ENCODE measurements at places on chromosomes 2 and 18.

DNA sequence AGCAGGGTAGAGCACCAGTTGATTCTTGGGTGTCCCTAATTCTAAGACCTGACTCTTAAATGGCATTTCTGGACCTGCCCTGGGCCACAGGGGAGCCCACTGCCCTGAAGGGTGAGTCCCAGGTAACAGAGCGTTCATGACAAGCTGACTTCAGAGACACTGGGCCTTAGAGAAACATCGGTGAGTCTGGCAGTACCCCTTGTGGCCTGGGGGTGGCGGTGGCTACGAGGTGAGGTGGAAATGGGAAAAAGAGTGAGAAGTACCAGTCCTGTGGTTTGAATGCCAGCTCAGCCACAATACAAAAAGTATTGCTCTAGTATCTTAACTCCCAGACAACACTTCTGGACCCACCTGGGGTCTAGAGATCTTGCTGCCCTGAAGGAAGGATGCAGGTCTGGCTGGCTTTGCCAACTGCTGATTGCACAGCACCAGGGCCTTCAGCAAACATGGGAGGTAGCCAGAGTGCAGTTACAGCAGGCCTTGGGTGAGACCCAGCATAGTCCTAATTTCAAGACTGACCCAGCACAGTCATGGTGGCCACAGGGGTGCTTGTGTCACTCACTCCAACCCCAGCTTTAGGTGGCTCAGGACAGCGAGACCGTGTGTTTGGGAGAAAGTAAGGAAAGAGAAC is 44.5 kb downstream of the USP34 start:
- no peak for DNase-seq

DNA sequence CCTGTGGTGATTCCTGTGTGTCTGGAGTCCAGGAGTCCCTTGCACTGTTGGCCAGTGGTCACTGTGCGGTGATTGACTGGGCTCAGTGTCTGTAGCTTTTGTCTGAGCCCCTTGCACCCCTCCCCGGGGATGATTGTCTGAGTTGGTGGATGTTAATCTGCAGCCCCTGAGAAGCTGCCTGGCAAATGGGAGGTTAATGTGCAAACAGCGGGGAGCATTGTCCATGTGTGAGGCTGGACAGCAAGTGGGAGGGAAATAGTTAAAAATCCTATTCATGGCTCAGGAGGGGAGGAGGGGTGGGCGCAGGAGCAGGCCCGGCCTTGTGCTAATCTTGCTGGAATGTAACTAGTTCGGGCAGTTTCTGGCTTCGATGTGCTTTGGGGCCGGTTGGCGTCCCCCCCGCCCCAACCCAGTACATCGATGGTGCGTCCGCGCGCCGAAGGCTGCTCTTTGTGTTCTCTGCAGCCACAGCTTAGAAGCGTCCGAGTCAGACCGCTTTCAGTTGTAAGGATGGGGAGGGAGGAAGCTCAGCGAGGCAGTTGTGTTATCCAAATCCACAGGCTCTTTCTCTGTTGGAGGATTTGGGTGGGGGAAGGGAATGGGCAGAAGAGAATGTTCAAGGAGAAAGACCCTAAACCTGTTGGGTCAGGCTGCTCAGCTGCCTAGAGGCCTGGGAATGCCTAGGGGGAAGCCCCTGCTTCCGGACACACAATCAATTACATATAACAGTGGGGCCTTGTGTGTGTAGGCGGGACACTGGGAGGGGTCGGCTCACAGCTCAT is 71.8 kb downstream of the TGOLN2 start:
- no peak for DNase-seq

- no peak for DNase-seq
Observed at GRCh38 chr18:79200546-79201268, 131.5 kb downstream of the ATP9B start.

GRCh38 chr2:33267756-33268155 is 208.7 kb upstream of the RASGRP3 start:
- DNase-seq = no peak

DNA sequence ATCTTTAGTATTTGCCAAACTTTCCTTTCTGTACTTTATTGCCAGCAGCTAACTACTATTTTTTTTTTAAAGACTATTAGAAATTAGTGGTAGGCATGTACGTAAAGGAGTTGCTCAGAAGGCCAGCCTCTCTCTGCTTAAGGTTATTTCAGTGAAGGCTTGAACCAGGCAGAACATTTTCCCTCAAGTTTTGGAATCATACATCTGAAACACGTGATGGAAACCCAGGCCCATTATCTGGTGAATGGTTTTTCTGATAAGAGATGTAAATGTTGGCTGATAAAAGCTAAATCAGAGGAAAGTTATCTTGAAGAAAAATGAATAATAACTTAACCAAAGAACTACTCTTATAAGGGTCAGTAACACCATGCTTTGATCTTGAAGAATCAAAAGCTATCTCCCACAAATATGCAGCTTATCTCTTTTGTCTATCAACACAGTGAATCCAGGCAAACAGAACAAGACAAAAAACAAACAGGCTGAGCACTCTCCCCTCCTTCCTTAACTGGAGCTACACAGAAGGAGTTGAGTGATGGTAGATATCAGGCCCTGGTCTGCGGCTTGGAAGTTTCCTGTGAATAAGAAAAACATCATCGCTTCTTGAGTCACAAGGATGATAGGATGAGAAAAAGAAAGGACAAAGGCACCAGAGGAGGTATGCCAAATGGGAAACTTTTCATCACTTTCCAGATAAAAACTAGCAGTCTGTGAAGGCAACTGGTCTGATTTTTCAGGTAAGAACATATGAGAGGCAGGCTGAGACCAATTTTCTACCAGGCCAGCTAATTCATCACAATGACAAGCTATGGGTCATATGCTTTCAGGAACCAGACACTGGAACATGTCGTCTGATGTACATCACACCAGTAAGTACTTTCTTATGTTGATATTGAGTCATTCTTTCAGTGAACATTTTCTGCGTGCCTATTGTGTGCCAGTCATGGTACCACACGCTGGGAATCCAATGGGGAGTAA is 88.4 kb upstream of the STK17B start:
- no peak for DNase-seq

GRCh38 chr2:29351248-29351647 is 236.0 kb downstream of the CLIP4 start:
- DNase-seq = no peak

DNA sequence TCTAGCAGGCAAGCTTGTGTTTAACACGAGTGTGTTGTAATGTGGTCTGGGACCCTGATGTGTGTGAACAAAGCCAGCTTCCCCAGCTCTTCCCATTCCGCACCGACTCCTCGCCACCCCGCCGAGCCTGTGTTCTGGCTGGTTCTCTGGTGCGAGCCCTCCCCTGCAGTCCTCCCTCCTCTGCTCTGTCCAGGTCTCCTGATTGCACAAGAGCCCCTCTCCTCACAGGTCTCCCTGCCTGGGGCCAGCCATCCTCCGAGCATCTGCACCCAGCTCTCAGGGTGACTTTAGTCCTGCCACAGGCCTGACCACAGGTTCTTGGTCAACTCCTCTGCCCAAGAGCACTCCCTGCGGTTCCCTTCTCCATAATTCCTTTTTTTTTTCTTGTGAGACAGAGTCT is 13.2 kb downstream of the SLC66A3 start:
- DNase-seq = no peak

DNA sequence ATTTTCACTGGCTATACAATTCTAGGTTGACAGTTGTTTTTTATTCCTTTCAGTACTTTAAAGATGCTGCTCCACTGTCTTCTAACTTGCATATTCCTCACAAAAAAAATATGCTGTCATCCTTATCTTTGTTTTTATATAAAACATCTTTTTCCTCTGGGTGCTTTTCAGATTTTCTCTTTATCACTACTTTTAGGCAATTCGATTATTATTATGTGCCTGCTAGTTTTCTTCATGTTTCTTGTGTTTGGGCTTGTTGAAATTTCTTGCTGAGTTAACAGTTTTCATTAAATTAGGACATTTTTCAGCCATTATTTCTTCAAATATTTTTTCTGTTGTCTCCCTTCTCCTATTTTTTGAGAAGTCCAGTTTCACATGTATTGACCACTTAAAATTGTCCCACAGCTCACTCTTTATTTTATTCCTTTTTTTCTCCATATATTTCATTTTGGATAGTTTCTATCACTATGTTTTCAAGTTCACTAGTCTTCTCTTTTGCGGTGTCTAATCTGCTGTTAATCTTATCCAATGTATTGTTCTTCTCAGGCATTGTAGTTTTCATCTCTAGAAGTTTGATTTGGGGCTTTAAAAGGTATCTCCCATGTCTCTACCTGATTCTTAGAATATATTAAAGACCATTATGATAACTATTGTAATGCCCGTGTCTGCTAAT is 205.1 kb upstream of the SIX3 start:
- no peak for DNase-seq

DNA sequence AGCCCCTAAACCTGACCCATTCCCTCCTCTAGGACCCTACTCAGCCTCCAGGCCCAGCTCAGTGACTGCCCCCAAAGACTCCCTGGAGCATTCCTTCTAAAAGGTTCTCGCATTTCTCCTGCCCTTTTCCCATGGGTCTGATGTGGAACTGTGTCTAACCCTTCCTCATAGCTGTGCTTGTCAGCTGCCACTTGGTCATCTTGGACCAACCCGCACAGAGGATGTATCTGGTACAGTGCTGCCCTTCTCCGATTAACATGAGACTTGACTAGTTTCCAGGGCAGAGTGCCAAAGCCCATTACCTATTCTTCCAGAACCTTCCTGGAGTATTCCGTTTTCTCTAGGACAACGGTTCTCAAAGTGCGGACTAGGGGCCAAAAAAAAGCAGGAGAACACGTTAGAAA is 518 bp upstream of the NFU1 start:
- peak; percentile 9 for DNase-seq

GRCh38 chr2:27086724-27087593 is at the start of gene KHK:
Gene KHK, plus strand, starts transcription at chr2:27086772. Its CDS starts 488 bp downstream, at chr2:27087260.
- peak; percentile 43 for DNase-seq

- no peak for DNase-seq
Observed at GRCh38 chr2:86225581-86225980, 26.3 kb downstream of the MRPL35 start.

DNA sequence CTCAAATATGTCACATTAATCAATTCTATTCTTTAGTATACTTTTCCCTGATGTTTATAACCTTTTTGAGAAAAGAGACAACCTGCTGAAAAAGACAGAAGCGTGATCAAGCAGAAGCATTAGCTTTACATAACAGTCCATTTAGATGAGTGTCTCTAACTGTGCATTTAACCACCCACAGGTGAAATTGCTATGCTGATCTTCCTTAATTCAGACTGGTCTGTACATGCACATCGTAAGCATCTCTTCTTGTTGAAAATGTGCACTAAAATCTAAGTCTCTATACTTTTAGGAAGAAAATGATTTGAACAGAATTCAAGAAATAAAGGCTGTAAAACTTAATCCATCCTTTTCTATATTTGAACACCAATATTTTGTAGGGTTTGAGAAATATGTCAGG is 794.4 kb upstream of the FSHR start:
- DNase-seq = no peak

- no peak for DNase-seq
Observed at GRCh38 chr2:241232736-241233575, 44.5 kb downstream of the ANO7 start.

GRCh38 chr2:218432676-218433365 is 13.9 kb downstream of the VIL1 start:
- no peak for DNase-seq

DNA sequence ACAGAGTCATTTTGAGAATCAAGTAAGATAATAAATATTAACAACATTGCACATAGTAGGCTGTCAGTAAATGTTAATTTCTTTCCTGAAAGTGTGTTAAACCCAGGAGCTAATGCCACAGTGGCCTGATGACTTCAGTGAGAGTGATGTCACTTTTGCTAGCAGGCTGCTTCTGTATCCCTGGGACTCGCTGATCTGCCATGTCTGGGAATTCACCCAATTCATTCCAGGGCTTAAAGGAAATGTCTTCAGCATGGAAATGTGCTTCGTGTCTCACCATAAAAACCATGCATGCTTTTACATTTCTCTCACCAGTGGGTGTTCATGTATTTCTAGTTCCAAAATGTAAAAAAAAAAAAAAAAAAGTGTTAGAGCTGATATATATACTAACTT is 56.8 kb upstream of the MAPRE3 start:
- no peak for DNase-seq

GRCh38 chr2:174038462-174038861 is 73.3 kb upstream of the SP3 start:
- no peak for DNase-seq

DNA sequence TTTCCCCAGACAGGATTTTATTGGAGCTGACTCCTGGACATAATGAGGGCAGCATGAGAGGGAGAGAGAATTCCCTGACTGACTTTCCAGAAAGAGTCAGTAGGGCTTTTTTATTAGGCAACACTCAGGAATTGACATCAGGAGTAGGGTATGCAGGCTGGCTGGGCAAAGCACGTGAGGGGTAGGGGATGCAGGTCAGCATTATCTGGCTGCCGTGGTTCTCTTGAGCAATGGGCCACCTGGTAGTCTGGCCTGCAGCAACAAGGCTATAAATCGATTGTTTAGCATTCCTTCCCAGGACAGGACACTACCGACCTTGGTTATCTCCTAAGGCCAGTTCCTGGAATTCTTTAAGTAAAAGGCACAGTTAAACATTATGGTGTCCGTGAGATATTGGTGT is 160.8 kb upstream of the AGAP1 start:
- DNase-seq = no peak

DNA sequence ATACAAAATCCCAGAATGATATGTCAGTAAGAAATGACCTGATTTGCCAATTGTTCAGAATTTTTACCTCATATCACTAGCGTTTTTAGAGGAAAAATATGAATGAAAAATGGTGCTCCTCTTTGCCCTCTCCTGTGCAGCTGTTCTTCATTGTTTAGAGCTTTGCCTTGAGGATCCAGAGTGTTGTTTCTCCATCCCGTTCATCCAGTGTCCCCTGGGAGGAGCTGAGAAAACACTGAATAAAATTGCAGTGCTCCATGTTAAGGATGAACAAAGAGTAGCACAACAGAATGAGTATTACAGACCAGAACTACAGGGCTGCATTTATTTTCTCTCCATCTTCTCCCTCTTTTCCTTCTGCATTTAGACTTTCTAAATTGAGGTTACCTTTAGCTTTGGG is 133.1 kb downstream of the ADCYAP1 start:
- DNase-seq = no peak

GRCh38 chr2:171320208-171320621 is 113.6 kb downstream of the METTL8 start:
- DNase-seq = no peak

- no peak for DNase-seq
Observed at GRCh38 chr18:5966514-5966913, 71.2 kb upstream of the TMEM200C start.

DNA sequence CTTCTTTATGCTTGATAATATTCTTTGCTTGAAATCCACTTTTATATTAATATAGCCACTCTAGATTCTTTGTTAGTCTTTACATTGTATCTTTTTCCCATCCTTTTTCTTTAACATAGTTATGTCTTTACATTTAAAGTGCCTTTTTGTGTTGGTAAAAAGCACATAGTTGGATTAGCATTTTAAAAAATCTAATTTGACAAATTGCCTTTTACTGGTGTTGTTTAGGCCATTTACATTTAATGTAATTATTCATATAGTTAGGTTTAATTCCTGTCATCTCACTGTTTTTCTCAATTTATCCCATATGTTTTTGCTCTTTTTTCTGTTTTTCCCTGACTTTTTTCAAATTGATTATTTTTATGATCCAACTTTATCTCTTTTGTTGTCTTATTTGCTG is 93.2 kb downstream of the BCL2L11 start:
- no peak for DNase-seq

GRCh38 chr2:187644486-187644885 is 90.3 kb upstream of the TFPI start:
- DNase-seq = no peak

Data from NCI-H2029 (cell line).